Stimulated activated CD4-positive, alpha-beta T cell treated with anti-CD3 and anti-CD28 coated beads, TNF-alpha, amount 100 ng/mL, for 48 hours (primary cell): ENCODE measurements at places on chromosomes 7 and 10.

DNA sequence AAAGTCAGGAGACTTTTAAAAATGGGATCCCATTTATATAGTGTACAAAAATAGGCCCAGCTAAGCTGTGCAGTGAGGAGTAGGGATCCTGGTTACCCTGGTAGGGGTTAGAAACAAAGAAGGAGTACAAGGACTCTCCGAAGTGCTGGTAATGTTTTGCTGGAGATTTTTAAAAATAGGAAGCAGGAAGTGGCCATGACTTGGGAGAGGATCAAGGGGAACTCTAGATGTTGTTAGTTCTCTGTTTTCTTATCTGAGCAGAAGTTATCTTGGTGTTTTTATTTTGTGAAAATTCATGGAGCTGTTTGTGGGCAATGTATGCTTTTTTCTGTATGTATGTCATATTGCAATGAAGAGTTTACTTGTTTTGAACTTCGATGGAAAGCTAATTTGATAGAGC, 373.9 kb downstream of the SFMBT2 start:
- DNase-seq, result no peak

DNA sequence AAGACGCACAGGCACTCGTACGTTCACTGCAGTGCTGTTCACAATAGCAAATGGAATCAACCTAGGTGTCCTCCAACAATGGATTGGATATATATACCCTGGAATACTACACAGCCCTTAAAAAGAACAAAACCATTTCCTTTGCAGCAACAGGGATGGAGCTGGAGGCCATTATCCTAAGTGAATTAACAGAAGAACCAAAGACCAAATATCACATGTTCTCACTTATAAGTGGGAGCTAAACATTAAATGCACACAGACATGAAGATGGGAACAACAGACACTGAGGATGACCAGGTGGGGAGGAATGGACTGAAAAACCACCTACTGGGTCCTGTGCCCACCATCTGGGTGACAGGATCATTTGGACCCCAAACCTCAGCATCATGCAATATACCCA, 52.0 kb upstream of the EBF3 start:
- DNase-seq, result no peak

DNA sequence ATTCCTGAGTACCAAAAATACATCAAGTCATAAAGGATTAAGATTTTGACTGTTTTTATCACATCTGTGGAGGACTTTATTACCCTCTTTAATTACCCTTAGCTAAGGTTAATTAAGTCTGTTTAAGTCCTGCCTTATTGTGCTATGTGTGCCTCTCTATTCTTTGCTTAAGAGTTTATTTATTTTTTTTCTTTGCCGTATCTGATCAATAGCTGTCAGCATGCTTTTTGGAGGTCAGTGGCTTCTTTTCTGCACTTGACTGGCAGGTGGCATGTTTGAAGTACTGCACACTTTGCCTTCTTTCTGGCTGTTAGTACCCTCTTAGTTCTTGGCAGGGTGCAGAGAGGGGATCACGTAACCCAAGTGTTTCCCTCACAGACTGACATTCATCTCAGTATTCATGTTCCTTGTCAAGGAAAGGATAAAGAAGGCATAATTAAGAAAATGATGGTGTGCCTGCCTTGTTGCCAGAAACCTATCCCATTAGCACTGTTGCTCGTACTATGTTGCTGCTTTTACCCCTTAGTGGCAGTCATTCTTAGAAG, 225.8 kb downstream of the EXOC4 start:
- no peak for DNase-seq

DNA sequence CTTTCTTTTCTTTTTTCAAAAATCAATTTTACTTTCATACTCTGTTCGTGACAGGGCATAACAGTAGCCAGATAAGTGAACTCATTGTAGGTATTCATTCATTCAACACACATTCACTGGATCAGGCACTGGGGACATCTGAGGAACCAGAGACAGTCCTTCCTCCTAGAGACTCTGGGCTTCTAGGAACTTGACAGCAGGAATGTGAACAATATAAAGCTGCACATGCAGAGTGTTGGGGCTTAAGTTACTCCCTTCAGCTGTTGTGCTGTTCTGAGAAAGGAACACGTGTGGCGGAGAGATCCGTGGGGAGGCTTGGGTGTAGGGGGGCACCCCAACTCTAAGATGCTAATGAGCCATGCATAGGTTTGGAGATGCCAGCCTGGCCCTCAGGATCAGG, 120.4 kb downstream of the PKD1L1 start:
- DNase-seq, result no peak

GRCh38 chr10:132062641-132063390, 2.9 kb upstream of the JAKMIP3 start:
- no peak for DNase-seq

DNA sequence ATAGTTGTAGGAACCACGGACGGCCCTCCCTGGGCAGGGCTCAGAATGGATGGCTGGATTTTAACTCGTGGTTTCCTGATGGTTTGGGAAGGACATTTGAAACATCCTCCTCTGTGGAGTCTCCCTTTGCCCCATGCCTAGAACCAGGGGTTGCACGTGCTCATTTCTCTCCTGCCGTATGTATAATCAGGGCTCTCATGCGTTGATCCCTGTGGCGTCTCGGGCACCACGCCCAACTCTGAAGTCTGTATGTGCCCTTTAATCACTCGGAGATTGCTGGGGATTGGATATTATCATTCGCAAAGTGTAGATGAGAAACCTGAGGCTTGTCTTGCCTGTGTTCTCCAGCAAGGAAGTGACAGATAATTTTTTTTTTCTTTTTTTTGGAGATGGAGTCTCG, 257.1 kb downstream of the CAMK1D start:
- DNase-seq, result no peak

GRCh38 chr10:26863351-26864076, 2.8 kb upstream of the ABI1 start:
- DNase-seq, result no peak

DNA sequence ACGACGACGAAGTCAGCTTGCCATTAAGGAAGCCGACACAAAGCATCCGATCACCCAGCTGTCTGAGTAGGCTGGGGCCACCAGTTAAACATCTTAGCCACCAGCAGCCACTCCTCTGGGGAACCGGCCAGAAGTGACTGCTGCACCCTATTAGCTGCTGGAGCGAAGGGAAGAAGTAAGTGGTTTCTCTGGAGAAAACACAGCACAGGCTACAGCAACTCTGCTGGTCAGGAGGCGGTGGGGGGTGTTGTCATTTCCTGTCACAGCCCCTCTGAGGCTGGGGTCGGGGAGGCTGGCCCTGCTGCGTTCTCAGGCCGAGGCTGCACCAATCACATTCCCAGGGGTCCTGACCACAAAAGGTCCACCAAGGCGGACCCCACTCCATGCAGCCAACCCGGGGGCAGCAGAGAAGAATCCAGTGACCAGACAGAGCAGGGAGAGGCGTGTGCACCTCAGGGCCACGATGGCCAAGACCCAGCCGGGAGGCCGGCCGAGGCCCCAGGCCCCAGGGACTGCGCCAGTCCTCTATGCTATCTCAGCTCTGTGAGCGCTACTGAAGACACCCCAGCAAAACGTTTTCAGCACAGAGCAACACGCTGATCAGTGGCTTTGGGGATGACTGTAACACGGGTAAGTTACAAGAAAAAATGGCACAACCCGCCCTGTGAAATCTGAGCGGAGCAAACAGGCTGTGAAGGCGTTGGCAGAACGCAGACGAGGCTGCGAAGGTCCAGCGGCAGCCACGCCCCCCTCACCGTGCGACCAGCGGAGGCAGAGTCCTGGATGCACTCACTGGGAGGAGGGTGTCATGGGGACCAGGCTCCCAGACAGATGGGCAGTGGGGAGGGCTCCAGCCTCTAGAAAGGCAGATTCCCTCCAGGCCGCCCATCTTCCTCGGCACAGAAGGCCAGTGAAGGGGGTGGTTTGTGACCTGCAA, 24.8 kb downstream of the STK32C start:
- DNase-seq, result no peak

DNA sequence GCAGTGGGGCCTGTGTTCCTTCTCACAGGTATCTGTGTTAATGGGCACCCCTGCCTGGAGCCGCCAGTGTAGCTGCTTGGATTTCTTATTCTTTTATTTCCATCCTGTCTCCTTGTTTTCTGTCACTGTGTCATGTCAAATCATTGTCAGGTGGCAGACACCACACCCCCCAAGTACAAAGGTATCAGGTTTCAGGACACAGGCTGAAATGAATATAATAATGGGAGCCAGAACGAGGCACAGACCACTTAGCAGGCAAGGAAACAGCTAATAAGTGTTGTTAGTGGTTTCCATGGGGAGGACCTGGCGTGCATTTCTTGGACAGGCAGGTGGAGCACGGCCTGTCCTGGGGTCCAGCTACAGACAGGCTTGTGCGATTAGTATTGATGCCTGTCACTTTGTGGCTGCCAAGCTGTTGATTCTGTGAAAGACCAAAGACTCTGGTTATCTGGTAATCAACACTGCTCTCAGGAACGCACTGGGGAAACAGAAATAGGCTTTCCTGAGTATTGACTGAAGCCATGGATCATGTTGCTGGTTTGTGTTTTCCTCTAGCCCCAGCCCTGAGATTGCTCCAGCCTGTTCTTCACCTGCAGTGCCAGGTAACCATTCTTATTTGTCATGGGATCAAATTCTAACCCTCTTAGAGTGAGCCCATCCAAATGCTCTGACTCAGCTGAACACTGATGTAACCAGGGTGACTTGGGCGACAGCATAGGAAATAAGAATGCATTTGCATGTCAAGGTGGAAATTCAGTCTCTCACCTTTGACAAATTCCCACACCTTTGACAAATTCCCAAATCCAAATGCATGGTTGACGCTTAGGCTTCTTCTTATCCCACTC, 1002.0 kb downstream of the LRMDA start:
- no peak for DNase-seq

GRCh38 chr7:16098585-16099179, 322.7 kb downstream of the CRPPA start:
- DNase-seq, result no peak

DNA sequence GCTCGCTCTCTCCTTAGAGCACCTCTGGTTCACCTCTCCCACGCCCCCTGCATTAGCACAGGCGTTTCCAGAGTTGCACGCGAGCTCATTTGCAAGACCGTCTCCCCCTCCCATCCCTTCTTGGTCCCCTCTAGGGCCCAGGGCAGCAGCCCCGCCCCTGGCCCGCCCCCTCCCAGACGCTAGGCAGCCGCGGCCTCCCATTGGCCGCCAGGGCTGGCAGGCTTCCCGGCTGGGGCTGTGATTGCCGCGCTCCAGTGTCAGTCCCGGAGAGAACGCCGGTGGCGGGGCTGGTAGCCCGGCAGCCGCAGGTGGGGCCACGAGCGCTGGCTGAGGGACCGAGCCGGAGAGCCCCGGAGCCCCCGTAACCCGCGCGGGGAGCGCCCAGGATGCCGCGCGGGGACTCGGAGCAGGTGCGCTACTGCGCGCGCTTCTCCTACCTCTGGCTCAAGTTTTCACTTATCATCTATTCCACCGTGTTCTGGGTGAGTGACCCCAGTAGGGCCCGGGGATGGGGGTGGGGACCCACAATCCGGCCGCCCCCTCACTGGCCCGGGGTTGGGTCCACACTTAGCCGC, at the start of gene TSPAN15:
TSPAN15 (plus strand) TSS at position 257 of the 575 bp plus-strand sequence; CDS start at position 387, 130 bp downstream.
- DNase-seq, result peak; percentile 79

DNA sequence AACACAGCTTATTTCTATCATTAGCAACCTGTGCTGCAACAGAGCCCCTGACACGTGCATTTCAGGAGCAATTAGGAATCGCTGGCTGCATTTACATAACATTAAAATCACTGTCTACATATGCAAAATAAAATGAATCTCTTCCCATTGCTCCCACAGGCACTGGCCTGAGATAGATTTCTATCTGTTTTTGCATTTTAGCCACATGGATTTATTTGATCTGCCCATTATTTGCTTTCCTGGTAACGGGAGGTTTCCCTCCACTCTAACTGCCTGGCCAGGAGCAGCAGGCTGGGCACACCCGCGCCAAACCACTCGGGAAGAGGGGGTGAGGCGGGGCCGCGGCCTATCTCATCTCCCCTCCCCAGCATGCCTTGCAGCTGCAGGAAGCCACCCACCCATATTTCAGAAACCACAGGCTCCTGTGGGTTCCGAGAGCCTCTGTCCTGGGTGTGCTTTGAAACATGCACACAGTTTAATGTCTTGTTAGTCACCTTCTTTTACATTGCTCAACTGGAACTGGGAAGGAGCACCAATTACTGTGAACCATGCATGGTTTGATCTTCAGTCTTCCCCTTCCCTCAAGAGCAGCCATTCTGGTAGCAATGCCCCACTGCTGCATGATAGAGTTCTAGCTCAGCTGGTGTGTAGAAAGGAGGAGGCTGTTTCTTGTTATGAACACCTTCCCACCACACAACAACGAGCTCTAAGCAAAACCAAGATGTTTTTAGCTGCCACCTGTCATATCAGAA, 37.7 kb upstream of the IKZF1 start:
- peak; percentile 67 for DNase-seq

- no peak for DNase-seq
Observed at GRCh38 chr7:6167587-6168476, 104.6 kb downstream of the CYTH3 start.

DNA sequence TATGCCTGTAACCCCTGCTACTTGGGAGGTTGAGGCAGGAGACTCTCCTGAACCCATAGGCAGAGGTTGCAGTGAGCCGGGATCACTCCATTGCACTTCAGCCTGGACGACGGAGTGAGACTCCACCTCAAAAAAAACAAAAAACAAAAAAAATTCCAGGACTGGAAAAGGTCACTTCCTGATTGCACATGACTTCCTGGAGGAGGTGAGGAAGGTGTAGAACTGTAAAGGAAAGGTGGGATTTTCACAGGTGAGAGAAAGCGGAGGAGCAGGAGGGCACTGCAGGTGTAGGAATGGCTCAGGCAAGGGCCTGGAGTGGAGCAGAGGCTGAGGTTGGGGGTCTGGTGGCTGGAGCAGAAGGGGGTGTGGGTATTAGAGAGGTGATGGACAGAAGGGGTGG, 3.2 kb upstream of the MUC3A start:
- DNase-seq, result no peak

DNA sequence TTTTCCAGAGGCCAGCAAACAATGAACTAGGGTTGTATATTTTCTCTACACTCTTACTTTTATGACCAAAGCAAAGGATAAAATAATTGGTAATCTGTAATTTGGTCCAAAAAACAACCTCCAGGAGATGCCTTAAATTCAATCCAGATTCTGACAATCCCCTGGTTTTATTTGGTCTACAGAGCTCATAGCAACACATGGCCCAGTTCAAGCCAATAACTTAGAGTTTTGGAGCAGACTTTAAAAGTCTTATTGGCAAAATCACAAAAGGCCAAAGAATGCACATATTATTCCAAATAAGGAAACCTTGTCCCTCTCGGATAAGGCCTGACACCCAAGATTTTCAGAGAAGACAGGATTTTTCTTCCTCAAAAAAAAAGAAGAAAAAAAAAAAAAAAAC, 51.9 kb downstream of the SORBS1 start:
- no peak for DNase-seq

GRCh38 chr10:7414766-7415165, 3.9 kb upstream of the SFMBT2 start:
- DNase-seq, result no peak

DNA sequence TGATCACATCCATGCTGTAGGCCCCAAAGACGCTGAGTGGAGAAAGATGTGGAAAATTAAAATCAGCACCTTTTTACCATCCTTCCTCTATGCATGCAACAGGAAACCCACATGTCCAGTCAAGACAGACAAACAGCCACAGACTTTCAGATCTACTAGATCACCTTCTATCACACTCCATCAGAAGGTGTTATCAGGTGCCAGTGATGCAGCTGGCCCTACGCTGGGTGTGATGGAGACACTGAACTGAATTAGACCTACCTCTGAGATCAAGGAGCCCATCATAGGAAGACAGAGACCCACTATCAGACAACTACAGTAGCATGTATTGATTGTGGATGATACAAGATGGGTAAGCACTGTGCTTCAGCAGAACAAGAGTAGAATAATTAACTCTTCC, 15.5 kb downstream of the CYP3A4 start:
- DNase-seq, result no peak

GRCh38 chr10:4470231-4470835, 355.7 kb upstream of the AKR1E2 start:
- DNase-seq, result no peak
